Fibroblast of mammary gland (primary cell): ENCODE measurements at places on chromosomes 4 and X.

DNA sequence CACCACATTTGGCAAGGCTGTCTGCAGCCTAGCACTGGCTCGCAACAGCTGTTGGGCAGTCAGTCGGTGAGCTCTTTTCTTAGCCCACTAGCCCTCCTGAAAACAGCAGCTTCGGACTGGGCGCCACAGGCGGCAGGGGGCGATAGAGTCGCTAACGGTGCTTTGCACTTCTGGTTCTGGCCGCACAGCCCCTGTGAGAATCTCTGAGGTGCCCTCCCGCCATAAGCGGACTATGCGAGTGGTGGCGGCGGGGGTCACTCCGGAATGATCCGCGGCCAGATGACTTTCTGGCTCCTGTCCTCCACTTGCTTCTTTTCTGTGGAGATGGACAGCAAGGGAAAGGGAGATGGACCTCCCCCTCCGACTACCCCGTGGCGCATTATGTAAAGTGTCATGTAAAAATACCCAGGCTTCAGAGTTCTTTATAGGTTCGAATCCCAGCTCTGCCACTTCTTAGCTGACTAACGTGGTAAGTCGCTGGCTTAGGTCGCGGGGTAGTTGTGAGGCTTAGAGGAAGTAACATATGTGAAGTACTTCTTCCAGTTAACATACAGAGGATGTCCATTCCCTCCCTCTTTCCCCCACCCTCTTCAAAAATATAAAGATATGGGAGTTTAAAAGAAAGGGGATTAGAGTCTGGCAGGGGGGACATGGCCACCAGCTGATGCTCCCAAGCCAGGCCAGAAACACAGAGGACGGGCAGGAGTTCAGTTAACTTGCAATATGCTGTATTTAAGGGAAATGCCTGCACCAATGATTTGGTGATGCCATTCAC lies 11.0 kb downstream of the ARHGAP36 start:
- peak; percentile 8 for DNase-seq

DNA sequence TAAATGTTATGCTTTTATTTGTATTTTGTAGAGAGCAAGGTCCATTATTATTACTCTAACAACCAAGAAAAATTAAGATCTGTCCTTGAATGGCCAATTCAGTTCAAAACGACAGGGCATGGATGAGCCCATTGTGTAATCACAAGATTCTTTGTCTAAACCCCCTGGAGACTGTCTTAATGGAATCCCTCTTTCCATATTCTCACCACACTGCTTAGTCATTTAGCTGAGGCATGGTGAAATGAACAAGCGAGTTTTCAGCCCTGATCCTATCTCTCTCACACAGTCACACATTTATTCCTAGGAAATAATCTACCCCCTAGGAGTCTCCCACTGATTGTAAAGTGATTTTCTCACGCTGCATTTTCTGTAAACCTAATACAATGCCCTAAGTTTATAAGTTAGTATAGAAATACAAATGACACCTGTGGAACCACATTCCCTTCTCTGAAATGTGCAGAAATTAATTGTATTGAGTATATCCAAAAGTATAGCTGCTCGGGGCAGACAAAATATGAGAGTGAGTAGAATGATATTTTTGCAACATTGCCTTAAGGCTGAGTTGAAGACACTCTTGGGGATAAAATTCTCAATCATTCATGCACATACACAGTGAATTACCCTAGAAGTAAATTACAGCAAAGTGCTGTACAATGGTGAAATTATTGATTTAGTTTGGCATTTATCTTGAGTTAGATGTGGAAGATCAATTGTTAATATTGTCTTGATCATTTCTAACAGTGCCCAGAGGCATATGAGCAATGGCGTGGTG lies 119.7 kb upstream of the PCDH7 start:
- DNase-seq = peak; percentile 73

DNA sequence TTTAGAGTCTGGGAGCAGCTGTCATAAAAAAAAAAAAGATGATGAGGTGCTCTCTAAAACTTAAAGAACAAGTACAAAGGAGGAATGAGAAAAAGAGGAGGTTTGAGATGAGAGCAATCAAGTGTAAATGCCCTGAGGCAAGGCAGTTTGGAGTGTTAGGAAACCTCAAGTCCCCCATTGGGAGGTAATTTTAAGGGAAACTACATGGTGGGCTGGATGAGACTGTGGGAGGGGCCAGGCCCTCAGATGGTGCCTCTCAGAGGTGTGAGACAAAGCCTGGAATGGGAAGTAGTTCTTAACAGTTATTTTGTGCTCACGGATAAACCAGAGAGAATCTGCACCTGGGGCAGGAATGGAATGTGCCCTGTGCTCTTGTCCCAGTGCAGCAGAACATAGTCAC lies 1.9 kb upstream of the MAGEB3 start:
- no peak for DNase-seq

- DNase-seq = no peak
These were observed 431.6 kb upstream of the MAOA start for GRCh38 chrX:43224496-43224895.

GRCh38 chr4:68145261-68145660 lies 15.6 kb upstream of the TMPRSS11F start:
- DNase-seq = no peak
